Anterior cingulate cortex (tissue), 58 donors: ENCODE measurements at places on chromosomes 13 and 19.

DNA sequence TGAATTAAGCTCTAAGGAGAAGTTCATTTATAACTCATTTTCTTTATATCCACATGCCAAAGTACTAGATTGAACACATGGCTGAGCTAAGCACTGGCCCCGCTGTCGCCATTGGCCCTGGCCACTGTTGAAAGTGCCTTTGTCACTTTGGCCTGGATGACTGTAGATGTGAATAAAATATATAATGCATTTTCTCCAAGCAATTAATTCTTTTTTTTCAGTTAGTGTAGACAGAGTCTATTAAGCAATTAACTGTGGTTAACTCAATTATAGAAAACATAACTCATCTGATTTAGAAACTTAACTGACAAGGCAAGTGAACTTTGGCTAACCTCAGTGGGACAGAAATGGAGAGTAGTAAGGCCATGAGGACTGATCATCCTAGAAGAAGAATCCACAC, 965.6 kb downstream of the EFNB2 start:
- DNase-seq, result no peak

DNA sequence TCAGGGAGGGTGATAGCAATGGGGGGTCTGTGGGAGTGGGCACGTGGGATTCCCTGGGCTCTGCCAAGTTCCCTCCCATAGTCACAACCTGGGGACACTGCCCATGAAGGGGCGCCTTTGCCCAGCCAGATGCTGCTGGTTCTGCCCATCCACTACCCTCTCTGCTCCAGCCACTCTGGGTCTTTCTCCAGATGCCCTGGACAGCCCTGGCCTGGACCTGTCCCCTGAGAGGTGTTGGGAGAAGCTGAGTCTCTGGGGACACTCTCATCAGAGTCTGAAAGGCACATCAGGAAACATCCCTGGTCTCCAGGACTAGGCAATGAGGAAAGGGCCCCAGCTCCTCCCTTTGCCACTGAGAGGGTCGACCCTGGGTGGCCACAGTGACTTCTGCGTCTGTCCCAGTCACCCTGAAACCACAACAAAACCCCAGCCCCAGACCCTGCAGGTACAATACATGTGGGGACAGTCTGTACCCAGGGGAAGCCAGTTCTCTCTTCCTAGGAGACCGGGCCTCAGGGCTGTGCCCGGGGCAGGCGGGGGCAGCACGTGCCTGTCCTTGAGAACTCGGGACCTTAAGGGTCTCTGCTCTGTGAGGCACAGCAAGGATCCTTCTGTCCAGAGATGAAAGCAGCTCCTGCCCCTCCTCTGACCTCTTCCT, 9.3 kb upstream of the CEACAM7 start:
- DNase-seq, result no peak

- DNase-seq, result no peak
These were observed 15.4 kb downstream of the NLRP12 start for GRCh38 chr19:53808710-53809125.

- no peak for DNase-seq
These were observed 17.0 kb downstream of the RBM26 start for GRCh38 chr13:79389026-79389425.

GRCh38 chr19:49690079-49690655, 749 bp upstream of the CPT1C start:
- no peak for DNase-seq

DNA sequence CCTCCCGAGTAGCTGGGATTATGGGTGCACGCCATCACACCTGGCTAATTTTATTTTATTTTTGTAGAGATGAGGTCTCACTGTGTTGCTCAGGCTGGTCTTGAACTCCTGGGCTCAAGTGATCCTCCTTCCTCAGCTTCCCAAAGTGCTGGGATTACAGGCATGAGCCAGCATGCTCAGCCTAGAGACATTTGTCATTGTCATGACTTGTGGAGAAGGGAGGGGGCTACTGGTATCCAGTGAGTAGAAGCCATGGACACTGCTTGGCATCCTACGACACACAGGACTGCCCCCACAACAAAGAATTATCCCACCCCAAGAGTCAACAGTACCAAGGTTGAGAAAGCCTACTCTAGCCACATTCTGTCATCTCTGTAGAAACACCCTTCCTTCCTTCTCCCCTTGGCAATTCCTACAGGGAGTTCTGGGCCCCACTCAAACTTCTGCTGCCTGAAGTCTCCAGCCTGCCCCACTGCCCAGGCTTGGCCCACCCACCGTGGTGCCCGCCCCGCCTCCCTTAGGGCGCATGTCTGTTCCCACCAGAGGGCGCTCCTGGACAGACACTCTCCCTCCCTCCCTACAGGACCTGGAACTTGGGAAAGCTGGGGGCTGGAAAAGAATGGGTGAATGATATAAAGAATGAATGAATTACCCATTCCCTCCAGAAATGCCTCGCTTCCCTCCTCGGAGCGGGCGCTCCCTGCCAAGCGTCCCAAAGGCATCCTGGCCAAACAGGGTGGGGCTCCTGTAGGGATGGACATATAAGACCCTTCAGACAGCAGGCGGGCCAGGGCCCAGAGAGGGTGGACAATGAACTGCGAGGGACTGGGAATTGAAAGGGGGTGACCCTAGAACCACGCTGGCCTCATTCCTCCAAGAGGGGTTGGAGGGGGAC, 5.5 kb upstream of the EMP3 start:
- DNase-seq, result peak; percentile 26

DNA sequence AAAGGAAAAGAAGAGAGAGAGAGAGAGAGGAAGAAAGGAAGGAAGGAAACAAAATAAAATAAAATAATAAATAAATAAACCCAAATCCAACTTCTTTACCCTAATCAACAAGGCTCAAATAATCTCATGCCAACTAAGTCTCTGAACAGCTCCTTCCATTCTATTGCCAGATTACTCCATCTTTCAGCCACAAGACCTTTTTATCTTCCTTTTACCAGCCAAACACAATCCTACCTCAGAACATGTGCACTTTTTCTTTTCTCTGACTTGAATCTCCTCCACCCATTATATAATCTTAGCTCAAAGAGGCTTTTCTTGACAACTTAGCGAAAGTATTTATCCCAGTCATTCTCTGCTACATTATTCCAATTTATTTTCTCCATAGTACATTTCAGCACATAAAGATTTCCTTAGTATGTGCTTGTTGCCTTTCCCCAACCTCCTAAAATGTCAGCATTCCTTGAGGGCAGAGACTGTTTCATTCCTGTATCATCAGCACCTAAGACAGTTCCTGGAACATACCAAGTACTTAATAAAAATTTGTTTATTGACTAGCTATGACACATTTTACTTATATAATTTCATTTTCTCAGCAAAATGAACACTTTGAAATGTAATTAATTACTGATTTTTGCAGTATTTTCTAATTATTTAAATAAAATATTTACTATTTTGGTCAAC, 33.5 kb upstream of the USPL1 start:
- no peak for DNase-seq

DNA sequence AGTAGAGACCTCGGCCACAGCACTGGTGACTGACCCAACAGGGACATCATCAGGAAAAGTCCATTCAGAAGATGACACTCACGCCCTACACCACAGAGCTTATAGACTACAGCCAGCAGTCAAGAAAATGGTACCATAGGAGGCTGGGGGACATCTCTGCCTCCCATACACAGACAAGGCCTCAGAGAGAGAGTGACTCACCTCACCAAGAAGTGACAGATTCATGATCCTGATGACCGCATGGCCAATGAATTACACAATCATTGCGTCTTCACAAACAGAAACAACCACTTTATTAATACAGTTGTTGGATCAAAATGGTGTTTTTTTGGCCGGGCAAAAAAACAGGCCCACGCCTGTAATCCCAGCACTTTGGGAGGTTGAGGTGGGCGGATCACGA, 260.8 kb upstream of the TSHZ3 start:
- DNase-seq, result no peak

- no peak for DNase-seq
These were observed 626 bp downstream of the ZNF233 start for GRCh38 chr19:44260343-44260681.

DNA sequence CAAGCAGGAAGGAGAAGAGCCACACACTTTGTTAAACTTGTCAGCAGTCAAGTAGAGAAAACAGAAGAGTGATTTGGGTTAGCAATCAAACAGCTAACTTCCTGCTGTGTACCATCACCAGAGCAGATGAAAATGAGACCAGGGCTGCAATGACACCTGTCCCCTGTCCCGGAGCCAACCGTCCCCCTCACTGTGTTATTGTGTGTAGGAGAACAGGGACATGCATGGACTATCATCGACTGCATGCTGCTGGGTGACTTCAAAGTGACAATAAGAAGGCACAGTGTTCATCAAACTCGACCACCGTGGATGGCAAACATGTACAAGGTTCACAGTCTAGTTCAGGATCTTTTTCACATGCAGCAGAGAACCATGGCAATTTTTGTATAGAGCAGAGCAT, 94.0 kb upstream of the SLC15A1 start:
- no peak for DNase-seq

DNA sequence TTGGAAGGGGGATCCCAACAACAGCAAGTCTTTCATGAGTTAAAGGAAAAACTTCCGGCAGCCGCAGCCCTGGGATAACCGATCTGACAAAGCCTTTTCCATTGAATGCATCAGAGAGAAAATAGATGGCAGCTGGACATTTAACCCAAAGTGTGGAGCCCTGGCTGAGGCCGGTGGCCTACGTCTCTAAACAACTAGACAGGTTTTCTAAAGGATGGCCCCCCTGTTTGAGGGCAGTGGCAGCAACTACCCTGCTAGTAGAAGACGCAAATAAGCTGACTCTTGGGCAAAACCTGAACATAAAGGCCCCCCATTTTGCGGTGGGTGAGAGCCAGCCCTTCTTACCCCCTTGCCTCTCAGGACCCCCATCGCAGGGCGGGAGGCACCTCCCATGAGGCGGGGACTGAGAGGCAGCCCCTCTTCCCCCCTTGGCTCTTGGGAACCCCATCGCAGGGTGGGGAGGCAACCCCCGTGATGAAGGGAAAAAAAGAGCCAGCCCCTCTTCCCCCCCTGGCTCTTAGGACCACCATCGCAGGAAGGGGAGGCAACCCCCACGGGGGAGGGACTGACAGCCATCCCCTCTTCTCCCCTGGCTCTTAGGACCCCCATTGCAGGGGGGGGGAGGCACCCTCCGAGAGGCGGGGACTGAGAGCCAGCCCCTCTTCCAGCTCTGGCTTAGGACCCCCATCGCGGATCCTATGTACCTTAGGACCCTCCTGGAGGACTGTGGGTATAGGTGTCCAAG, 2422.9 kb upstream of the PCDH20 start:
- no peak for DNase-seq

DNA sequence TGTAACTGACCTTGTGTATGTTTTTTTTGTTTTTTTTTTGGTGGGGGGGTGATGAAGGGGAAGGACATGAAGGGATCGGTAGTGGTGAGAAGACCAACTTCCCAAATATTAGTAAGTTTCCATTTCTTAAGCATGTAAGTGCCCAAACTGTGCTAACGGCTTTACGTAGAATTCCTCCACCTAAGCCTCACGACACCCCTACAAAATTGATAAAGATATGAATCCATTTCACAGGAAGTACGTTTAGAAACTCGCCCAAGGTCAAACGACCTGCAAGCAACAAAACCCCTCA, 649 bp downstream of the UQCRFS1 start:
- no peak for DNase-seq

- no peak for DNase-seq
These were observed 485.4 kb downstream of the KLF5 start for GRCh38 chr13:73544175-73544574.

DNA sequence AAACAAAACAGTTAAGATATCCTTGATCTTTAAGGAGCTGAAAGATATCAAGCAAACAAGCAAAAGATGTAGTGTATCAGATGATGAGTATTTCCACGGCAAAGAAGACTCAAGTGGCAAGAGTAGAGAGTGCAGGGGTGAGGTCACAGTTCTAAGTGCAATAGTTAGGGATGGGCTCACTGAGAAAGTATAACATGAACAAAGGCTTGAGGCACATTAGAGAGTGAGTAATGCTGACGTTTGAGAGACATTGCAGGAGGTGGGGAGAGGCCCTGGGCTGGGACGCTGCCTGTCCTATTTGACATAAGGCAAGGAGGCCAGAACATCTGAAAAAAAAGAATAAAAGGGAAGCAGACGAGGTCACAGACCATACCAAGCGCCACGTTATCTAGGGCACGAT, 1.4 kb downstream of the DUXA start:
- no peak for DNase-seq

DNA sequence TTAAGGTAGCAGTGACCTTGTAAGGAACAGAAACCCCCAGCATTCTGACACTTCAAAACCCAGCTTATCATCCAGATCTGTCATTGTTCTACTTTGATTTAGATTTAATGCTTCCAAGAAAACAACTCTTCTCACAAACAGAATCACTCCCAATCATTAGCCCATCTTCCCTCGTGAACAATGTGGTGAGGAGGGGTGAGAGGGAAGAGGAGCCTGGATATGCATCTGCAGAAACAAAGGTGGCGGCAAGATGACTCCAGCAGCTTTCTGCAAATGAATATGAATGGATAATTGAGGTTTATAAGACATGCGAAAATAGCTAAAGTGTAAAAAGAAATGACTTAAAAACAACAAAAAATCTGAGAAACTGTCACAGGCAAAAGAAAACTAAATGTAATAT, 859.9 kb upstream of the SLC10A2 start:
- DNase-seq, result no peak

GRCh38 chr13:62524498-62524897, 1108.8 kb upstream of the PCDH20 start:
- no peak for DNase-seq

DNA sequence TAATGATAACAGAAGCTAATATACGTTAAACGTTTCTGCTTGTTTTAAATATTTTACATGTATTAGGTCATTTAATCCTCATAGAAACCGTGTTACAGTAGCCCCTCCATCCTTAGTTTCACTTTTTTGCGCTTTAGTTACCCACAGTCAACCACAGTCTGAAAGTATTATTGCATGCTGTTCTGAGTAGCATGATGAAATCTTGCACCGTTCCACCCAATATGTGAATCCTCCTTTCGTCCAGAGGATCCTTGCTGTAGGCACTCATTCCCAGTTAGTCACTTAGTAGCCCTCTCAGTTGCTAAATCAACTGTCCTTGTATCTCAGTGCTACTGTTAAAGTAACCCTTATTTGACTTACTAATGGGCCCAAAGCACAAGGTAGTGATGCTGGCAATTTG, 257.8 kb downstream of the ENOX1 start:
- no peak for DNase-seq

- DNase-seq, result no peak
These were observed 56.1 kb upstream of the RNF113B start for GRCh38 chr13:98233127-98233526.

- DNase-seq, result peak; percentile 28
These were observed at the start of gene TMEM221 for GRCh38 chr19:17448131-17448967. TSS of gene TMEM221 (minus strand) at chr19:17448668. CDS start at chr19:17448462, 206 bp downstream.

GRCh38 chr13:86003029-86003428, 203.8 kb upstream of the SLITRK6 start:
- DNase-seq, result no peak

- no peak for DNase-seq
These were observed 2.6 kb downstream of the BRCA2 start for GRCh38 chr13:32317716-32318465.

- no peak for DNase-seq
These were observed 79.5 kb downstream of the KLF5 start for GRCh38 chr13:73138276-73138637.

GRCh38 chr13:37736045-37736444, 133.5 kb downstream of the TRPC4 start:
- DNase-seq, result no peak
